Activated CD4-positive, alpha-beta T cell treated with anti-CD3 and anti-CD28 coated beads for 48 hours (primary cell): ENCODE measurements at places on chromosomes 12 and 14.
A peak's percentile ranks its signal among the peaks of the same experiment; 100 is the strongest.

DNA sequence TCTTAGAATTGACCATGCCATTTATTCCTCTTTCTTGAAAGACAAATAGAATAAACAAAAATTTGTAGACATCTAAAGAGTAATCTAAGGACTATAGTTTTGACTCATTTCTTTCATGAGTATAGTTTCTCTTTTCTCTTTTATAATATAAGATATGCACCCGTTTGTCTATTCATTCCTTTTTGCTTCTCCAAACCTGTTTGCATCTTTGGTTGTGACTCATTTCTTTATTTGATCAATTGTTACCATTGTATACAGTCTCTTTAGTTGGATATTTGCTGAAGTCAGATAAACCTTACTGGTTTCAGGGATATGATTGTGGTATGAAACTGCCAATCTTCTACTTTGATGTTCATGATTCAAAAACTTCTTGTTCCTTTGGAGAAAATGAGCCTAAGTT is 268.7 kb downstream of the FBXL14 start:
- DNase-seq: no peak

GRCh38 chr14:39038542-39038941 is 64.5 kb downstream of the SEC23A start:
- DNase-seq: no peak

DNA sequence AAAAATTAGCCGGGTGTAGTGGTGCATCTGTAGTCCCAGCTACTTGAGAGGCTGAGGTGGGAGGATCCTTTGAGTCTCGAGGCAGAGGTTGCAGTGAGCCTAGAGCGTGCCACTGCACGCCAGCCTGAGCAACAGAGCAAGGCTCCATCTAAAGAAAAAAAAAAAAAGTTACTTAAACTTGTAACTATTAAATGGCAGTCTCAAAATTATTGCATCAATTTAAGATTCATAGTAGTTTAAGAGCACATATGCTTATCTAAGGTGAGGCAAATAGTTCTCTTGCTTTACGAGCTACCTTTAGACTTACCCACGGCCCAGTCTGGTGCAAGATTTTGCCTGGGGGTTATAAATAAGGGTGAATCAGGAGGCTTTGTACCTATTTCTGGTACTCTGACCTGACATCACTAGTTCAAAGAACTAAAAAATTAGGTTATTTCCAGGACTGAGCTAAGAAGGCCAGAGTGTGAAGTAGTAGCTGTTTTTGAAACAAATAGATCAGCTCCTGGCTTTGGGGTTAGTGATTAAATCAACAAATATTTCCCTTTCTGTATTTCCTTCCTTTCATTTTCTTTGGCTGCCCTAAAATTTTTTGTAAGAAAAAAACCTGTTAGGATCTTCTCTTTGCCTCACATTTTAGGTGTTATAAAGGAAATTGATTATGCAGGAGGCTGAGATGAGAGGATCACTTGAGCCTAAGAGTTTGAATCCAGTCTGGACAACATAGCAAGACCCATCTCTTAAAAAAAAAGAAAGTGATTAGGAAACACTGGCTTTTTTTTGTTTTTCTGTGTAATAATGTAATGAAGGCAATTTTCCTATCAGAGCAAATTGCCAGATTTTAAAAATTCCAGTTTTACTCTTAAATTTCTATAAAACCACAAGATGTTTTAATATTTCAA is 3.6 kb downstream of the MGAT2 start:
- no peak for DNase-seq

DNA sequence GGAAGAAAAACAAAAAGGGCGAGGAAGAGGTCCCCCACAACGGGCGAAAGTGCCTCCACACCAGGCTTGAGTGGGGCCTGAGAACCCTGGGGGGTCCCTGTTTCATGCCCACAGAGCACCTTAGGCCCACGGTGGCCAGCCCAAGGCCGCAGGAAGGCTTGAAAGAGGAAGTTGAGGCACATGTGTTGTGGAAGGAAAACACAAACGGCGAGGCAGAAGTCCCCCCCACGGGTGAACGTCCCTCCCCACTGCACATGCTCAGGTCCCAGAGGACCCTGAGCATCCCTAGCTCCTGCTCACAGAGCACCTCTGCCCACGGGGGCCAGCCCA is 371.5 kb downstream of the ALG10 start:
- DNase-seq: no peak

DNA sequence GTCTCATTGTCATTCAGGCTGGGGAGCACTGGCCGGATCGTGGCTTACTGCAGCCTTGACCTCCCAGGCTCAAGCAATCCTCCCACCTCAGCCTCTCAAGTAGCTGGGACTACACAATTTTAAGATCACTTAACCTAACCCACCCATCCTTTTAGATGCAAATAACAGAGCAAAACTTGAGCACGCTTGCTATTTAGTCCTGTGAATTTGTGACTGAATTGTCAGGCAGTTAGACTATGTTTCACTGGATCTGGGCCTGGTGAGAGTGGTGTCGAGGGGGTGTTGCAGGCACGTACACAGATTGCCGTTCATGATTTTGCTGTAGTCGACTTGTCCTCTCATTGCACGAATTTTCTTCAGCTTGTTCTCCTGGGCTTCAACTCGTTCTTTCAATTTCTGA is 38.2 kb downstream of the ZFYVE21 start:
- DNase-seq: no peak

DNA sequence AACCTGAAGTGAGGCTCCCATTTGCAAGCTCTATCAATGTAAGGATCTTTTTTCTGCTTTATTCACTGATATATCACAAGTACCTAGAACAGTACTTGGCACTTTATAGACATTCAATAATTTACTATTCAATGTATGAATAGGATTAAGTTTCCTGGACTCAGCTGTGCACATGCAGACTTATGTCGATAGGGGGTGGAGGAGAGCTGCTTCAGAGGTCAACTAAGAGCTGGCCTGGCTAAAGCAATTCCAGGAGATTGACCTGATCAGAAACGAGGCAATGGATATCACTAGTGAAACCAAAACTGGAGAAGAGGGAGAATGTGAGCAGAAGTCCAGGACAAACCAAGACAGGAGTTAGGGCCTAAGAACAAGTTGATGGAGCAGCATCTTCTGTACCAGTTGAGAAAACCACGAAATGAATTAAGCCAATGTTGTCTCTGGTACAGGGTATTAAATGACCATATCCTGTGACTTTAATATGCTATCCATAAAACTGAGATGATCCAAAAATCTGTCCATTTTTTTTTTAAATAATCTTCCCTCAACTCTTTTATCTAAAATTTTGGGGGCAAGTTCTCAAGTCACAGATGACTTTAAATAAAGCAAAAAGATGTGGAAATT is 169.2 kb downstream of the PIK3C2G start:
- DNase-seq: peak; percentile 3

DNA sequence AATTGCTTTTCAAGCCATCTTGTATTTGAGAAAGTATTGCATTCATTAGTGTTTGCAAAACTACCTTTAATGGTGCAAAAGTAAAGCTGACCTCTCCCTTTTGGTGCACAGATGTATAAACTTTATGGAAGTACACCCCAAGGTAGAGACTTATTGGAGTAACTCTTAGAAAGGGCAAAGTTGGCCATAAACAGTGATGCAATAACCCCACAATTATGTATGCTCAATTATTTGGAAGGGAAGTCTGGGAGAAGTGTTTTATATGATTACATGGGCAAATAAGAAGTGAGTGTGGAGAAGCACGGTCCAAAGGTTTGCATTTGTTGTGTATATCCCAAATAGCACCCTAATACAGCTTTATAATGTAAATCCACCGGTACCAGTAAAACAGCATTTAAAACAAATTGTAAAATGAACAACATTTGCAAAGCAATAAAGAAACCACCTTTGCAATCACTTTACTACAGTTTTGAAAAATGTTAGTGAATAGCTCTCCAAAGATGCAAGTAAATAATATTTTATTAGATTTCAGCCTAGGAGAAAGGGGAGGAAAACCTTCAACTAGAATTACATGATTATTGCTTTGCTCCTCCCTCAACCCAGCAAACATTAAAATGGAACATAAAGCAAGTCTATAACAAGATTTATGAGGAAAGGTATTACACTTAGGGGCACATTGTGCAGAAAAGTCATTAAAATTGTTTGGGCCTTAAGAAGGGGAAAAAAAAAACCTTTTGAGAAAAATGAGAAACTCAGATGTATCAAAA is 70.5 kb downstream of the HMGA2 start:
- no peak for DNase-seq

DNA sequence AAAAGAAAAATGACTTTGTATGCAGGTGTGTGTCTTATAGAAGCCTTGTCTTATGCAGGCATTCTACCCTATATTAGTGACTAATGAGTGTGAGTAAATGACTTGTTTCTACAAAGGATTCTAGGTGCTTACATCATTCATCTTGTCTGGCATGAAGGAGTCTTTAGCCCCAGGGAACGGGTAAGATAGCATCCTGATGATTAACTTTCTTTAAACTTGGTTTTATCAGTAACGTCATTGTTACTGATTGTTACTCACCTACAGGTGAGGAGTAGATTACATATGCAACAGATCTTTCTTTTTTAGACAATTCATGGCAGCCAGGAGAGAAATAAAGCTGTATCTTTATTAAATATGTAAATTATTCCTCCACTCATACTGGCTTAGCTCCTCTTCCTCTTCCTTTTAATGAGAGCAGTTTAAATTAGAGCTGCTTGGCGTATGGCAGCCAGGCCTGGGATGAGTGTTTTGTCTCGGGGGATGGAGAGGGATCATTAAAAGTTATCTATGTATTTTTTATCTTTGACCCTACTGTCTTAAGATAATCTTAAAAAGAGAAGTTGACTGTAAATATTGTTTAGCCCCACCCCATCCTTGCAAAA is 57.2 kb upstream of the ATP2A2 start:
- no peak for DNase-seq

- no peak for DNase-seq
Observed at GRCh38 chr12:43883748-43884147, 47.9 kb downstream of the TMEM117 start.

DNA sequence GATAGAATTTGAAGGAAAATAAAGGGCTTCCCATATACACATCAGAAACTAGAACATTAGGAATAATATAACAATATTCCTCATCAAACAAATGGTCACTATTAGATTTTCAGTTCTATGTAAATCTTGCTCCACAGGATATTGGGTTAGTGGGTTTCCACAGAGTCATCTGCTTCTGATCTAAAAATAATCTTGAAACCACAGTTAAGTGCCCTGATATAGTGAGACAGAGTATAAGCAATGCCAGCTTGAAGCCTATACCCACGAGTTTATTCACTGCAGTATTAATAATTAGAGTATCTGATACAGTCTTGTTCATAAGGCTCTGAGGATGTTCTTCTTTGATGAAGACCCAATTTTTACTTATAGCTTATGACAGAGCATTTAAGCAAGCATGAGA is 74.5 kb upstream of the ATF7IP start:
- DNase-seq: no peak
